Amniotic epithelial cell (primary cell): ENCODE measurements at places on chromosomes 6 and 20.
A peak's percentile ranks its signal among the peaks of the same experiment; 100 is the strongest.

- DNase-seq: peak; percentile 68
Measured at GRCh38 chr6:90493332-90493731, 93.5 kb downstream of the MAP3K7 start.

- DNase-seq: no peak
Measured at GRCh38 chr6:41255110-41255509, 27.0 kb downstream of the TREML4 start.

DNA sequence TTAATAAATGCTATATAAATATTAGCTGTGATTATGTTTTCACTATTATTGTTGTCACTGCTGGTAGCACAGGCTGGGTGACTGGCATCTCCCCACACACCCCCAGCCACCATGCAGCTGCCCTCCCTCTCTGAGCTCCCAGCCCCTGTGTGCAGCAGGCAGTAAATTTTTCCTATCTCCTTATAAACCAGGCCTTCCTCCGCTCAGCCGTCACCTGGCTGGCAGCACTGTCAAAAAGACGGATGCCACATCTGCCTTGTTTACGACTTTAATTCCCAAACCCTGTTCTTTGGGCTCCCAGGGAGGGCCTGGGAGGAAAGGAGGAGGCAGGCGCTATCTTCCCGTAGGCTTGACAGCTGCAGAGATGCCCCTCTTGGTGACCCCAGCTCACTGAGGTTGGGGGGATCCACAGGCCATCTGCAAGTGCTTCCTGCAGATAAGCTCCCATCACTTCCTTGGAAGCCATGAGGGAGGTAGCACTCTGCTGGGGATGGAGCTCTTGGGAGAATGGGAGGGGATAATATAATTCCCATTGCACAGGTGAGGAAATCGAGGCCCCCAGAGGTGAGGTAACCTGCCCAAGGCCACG, 94.5 kb downstream of the GRM4 start:
- DNase-seq: no peak

DNA sequence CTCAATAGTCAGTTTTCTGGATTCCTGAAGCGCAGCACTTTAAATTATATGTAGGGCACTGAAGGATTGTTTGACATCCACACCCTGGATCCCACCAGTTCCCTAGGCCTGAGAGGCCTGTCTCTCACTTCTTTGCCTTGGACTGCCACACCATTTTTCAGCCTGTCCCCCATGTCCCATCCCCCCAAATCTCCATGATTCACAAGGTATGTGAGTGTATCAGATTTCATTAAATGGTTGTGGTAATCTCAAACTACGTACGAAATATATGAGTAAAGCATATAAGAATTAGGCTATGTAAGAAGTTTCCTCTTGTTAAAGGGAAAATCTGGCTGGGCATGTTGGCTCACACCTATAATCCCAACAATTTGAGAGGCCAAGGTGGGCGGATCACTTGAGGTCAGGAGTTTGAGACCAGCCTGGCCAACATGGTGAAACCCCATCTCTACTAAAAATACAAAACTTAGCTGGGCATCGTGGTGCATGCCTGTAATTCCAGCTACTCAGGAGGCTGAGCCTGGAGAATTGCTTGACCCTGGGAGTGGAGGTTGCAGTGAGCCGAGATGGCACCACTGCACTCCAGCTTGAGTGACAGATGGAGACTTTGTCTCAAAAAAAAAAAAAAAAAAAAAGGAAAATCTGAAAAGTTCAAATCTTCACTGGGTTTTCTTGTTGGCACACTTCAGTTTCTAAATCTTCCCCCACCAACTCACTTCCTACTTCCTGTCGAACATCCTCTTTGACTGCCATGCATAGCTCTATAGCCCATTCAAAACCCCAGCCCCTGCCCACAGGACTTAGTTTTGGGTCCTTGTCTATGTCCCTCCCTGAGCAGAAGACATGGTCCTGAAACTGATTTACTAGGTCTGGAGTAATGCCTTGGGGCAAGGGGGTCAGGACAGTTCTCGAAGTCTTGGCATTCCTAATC, 97.3 kb upstream of the SHLD1 start:
- peak; percentile 86 for DNase-seq

GRCh38 chr6:3454273-3455010, 2.4 kb downstream of the SLC22A23 start:
- no peak for DNase-seq

DNA sequence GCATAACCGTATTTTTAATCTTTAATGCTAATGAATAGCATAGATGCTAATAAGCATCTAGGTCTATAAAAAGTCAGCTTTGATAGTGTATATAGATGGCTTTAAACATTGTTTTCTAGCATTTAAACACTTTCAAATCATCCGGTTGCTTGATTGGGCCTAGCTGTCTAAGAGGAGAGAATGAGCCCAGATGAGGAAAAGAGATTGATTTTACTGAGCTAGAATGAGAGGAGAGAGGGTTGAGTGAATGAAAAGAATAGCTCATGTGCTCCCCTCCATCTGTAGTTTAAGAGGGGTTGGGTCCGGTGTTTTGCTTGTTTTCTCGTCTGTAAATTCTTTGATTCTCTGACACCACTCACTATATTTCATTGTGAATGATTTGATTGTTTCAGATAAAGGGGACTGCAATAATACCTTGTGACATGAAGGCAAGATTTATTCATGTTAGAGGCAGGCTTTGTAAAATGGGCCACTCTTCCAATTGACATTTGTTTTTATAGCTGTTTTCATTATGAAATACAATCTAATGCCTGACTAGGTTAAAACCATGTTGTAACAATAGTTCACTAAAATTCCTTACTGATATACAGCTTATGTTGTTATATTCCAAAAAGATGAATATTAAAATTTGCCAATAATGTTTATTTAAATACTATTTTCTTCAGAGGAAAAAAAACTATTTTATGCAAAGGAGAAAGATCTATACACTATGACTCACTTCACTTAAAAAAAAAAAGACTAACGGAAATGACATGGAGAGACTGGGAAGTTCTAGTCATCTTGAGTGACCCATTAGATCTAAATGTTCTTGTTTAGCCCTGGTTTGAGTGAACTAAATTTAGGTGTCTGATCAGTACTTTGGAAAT, 3.2 kb downstream of the PTPN1 start:
- peak; percentile 64 for DNase-seq

- DNase-seq: peak; percentile 61
Measured at GRCh38 chr6:14673201-14673600, 555.6 kb downstream of the CD83 start.

- DNase-seq: no peak
Measured at GRCh38 chr20:45306431-45306982, at the start of gene RBPJL. RBPJL (plus strand) TSS chr20:45306840; CDS start chr20:45306923, 83 bp downstream.

- DNase-seq: no peak
Measured at GRCh38 chr6:125262016-125263013, 39.5 kb downstream of the HDDC2 start.

DNA sequence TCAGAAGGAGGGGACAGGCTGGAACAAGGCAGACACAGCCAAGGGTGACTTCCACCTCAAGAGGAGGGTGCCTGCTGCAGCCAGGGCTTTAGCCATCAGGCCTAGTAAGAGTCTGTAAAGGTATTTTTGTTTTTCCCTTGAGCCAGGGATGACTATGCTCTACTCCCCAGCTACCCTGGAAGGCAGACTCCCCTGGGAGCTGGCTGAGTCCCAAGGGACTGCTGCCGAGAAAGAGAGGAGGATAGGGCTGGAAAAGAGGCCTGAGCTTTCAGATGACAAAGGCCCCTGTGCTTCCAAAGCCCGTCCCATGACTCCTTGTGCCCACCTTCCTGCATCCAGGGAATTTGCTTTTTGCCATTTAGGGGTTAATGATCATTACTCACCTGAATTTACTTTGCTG, 14.0 kb upstream of the GSTA4 start:
- DNase-seq: no peak

GRCh38 chr6:130326496-130326895, 39.3 kb upstream of the TMEM200A start:
- peak; percentile 5 for DNase-seq

- DNase-seq: peak; percentile 34
Measured at GRCh38 chr6:70107852-70108629, 194.8 kb downstream of the COL9A1 start.

- DNase-seq: no peak
Measured at GRCh38 chr6:31466466-31466865, 31.5 kb upstream of the MICB start.

- DNase-seq: no peak
Measured at GRCh38 chr20:59291740-59292383, 8.5 kb upstream of the EDN3 start.

DNA sequence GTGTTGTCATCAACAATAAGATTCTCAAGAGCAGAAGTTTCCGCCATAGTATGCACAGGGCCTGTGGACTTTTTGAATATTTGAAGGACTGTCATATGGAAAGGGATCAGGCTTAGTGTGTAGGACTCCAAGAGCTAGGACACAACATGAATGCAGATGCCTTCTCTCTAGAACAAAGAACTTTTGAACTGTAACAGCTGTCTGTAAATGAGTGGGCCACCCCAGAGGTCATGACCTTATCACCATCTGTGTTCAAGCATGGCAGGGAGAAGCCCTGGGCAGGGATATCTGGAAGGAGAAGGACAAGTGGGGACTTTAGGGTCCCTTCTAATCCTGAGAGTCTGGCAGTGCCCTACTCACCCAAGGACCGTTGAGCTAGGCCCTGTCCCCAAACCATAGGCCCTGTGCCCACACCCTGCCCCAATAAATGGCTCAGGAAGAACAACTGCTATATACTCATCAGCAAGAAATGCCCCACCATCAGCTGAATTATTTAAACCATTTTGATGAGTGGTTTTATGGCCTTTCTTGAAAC, 70.6 kb downstream of the MTHFD1L start:
- DNase-seq: no peak

GRCh38 chr6:113414511-113414910, 442.6 kb upstream of the MARCKS start:
- DNase-seq: peak; percentile 74

- no peak for DNase-seq
Measured at GRCh38 chr6:21429291-21429690, 164.3 kb upstream of the SOX4 start.
